ENCODE measurements at places on chromosomes 13 and 19. TPM values are rescaled to one million over a fixed set of nuclear protein-coding genes. Genes with fewer than 3 reads are reported as not detected.

DNA sequence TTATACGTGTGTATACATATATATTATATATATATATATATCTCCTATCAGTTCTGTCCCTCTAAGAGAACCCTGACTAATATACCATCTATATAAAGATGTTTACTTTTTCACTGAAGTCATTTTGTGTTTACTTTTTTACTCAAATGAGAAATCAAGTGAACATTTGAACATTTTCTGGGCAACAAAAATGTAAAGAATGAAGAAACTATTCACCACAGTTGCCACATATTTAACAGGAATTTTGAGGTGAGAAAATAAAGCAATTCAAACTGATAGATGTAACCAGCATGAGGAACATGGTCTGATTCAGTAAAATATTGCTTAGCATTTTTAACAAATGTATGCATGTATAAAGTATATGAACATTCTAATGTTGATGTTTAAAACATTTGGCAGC is 299.2 kb upstream of the KLHL1 start:
- H3K4me1 ChIP-seq, result no peaks in the 10 kb centered on the region
- DNase-seq, result no peak
- no peaks in the 10 kb centered on the region for H3K27me3 ChIP-seq
- H3K36me3 ChIP-seq, result no peaks in the 10 kb centered on the region
- no peak overlapping the region for H3K27ac ChIP-seq

DNA sequence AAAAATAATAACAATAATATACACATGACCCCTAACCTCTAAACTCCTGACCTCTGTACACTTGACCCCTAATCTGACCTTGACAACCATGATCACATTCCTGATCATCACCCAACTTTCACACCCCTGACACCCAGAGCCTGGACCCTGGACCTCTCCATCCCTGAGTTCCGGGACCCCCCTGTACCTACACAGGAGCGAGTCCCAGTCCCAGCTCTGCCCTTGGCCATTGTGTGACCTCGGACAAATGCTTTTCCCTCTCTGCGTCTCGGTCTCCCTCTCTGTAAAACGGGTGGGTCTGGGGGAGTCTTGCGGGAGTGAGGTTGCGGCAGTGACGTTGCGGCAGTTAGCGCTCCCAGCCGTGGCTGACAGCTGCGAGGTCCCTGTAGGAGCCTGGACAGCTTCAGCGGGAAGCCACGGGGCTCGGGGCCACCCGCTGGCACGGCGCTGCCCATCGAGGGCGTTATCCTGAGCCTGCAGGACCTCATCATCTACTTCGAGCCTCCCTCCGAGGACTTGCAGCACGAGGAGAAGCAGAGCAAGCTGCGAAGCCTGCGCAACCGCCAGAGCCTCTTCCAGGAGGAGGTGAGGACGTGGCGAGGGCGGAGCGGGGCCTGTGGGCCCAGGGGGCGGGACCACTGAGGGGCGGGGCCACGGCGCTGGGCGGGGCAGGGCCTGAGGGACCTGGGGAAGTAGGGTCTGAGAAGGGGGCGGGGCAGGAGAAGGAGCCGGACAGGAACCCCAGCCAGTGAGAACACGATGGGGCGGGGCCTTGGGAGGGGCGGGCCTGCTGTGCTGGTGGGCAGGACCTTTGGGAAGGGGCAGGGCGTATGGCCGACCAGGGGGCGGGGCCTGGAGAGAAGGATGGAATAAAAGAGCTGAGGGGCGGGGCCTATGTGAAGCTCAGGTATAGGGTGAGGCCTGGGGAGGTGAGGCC is 19.2 kb downstream of the RYR1 start:
- no peak overlapping the region for H3K4me3 ChIP-seq
- no peaks in the 10 kb centered on the region for H3K4me1 ChIP-seq
- DNase-seq, result no peak
- no peaks in the 10 kb centered on the region for H3K27me3 ChIP-seq
- H3K27ac ChIP-seq, result no peak overlapping the region
- no peaks in the 10 kb centered on the region for H3K36me3 ChIP-seq

DNA sequence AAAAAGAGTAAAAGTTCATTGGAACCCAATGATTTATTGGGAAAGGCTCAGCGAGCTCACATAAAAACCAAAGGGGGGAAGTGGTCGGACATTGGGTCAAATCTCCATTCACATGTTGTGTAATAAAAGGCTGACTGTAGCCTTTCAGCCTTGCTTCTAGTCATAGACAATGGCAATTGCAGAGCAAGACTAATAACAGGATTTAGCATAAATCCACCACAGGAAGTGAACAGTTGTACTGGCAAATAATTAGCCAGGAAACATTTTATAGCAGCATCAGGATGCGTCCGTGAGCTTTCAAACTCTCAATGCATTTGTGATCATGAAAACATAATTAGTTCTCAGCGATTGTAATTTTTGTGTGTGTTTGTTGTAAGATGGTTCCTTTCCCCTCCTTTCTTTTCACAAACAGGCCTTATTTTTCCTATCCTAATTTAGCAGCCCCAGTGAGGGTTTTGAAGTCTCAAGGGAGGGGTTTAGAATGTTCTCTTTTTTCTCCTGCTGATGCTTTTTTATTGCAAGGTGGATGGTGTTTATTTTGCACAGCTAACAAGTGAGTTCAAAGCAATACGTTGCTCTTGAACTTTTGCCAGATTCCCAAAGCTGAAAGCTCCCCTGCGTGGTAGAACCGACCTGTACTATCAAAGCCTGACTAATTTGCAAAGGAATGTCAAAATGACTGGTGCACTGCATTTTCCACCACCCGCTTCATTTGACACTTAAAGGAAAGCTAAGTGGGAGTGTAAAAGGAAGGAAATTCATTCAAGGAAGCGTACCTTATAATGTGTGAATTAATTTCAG is 105.6 kb downstream of the SPRY2 start:
- H3K36me3 ChIP-seq, result no peaks in the 10 kb centered on the region
- H3K27ac ChIP-seq, result no peak overlapping the region
- H3K27me3 ChIP-seq, result no peaks in the 10 kb centered on the region
- no peak for DNase-seq
- H3K4me1 ChIP-seq, result no peaks in the 10 kb centered on the region
- no peak overlapping the region for H3K4me3 ChIP-seq

- no peaks in the 10 kb centered on the region for H3K4me1 ChIP-seq
- no peaks in the 10 kb centered on the region for H3K36me3 ChIP-seq
- peak overlapping the region; percentile 1 for H3K27ac ChIP-seq
Measured at GRCh38 chr13:114033541-114034315, 59.9 kb upstream of the C13orf46 start.

- no peak overlapping the region for H3K4me3 ChIP-seq
- no peaks in the 10 kb centered on the region for H3K36me3 ChIP-seq
- H3K27me3 ChIP-seq, result no peaks in the 10 kb centered on the region
- DNase-seq, result no peak
- no peak overlapping the region for H3K27ac ChIP-seq
- H3K4me1 ChIP-seq, result no peaks in the 10 kb centered on the region
Measured at GRCh38 chr13:32956595-32956933, 59.7 kb upstream of the KL start.

- DNase-seq, result no peak
- H3K4me3 ChIP-seq, result no peak overlapping the region
- no peak overlapping the region for H3K27ac ChIP-seq
Measured at GRCh38 chr13:45368571-45368970, 27.6 kb upstream of the TPT1 start.

DNA sequence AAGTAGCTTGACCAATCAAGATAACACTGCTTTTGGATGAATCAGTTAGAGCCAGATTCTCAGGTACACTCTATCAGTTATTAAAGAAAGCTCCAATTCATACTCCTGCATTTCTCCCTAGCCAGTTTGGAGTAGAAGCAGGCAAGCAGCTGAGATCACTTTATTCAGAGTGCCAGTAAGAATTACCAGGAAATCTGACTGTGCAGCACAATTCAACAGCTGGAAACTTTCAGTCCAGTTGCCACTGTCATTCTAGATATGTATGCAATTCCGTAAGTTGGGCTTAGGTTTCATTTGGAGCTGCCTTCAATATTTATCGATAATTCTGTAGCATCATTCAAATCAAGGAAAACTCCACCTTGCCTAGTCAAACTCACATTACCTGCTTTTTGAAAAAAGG is 2625.6 kb upstream of the PCDH20 start:
- no peak overlapping the region for H3K27ac ChIP-seq
- H3K36me3 ChIP-seq, result no peaks in the 10 kb centered on the region
- H3K4me3 ChIP-seq, result no peak overlapping the region
- H3K4me1 ChIP-seq, result no peaks in the 10 kb centered on the region
- H3K27me3 ChIP-seq, result no peaks in the 10 kb centered on the region
- no peak for DNase-seq

GRCh38 chr19:35741203-35741515 is 1.1 kb downstream of the IGFLR1 start:
- peak overlapping the region; percentile 79 for H3K27ac ChIP-seq
- H3K36me3 ChIP-seq, result peaks cover 2% of the 10 kb centered on the region
- H3K4me3 ChIP-seq, result peak overlapping the region; percentile 31
- no peak for DNase-seq

- H3K4me3 ChIP-seq, result no peak overlapping the region
- H3K27me3 ChIP-seq, result no peaks in the 10 kb centered on the region
- peaks cover 2% of the 10 kb centered on the region for H3K4me1 ChIP-seq
- no peak for DNase-seq
- no peak overlapping the region for H3K27ac ChIP-seq
Measured at GRCh38 chr19:18499055-18499775, 22.7 kb downstream of the ELL start.

- H3K36me3 ChIP-seq, result no peaks in the 10 kb centered on the region
- no peaks in the 10 kb centered on the region for H3K4me1 ChIP-seq
- no peak for DNase-seq
Measured at GRCh38 chr19:58355215-58355796, 2.0 kb upstream of the A1BG start.

The FGF22 gene
- total RNA-seq, result 0.36 TPM

The SLC10A2 gene
- total RNA-seq, result not detected

The C19orf53 gene
- 57.8 TPM for total RNA-seq

The KLK1 gene
- total RNA-seq, result 0.81 TPM
